ENCODE measurements at places on chromosomes 12 and 14. TPM values are rescaled to one million over a fixed set of nuclear protein-coding genes. Genes with fewer than 3 reads are reported as not detected.

The LRP1-AS gene
- total RNA-seq, result not detected

The ANO4 gene
- 0.38 TPM for total RNA-seq

The MMAB gene
- total RNA-seq, result 58.0 TPM

The RNASE4 gene
- total RNA-seq, result 42.5 TPM

The C12orf56 gene
- total RNA-seq, result not detected
